ENCODE measurements at places on chromosomes 1 and 21.

DNA sequence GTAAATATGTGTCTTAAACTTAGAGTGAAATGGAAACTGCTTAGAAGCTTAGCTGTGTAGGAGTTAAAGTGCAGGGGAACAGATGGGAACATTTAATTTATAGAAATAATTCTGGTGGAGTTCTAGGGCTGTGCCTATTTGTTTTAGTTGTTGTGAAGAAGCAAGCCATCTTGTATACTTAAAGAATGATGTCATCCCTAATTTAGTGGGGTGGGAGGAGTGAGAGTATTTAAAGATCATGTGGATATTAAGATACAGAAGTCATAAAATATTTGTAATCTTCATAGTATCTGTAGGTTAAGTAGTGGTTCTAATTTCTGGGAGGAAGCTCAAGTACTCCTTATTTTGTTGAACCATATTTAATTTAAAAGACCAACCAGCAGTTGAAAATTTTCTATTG is 41.5 kb downstream of the BACH1 start:
- DNase-seq = no peak

DNA sequence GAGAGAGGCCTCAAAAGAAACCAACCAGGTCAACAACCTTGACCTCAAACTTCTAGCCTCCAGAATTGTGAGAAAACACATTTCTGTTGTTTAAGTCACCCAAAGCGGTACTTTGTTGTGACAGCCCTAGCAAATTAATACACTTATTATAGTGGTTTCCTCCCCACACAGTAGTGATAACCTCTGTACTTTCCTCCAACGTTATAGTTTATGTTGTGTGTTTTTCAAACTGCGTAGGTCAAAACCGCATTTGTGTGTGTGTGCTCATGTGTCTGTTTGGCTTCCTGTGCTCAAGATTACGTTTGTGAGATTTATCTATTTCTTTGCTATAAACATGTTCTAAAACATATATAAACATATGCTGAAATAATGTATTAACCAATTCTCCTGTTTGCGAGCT is 667.8 kb upstream of the USP24 start:
- no peak for DNase-seq

GRCh38 chr1:21843996-21844395 is 31.9 kb downstream of the LDLRAD2 start:
- DNase-seq = no peak

- peak; percentile 75 for DNase-seq
Measured at GRCh38 chr1:88683541-88684481, at the start of gene PKN2. Gene PKN2, plus strand, starts transcription at chr1:88684273. Its CDS starts 308 bp downstream, at chr1:88684581.

DNA sequence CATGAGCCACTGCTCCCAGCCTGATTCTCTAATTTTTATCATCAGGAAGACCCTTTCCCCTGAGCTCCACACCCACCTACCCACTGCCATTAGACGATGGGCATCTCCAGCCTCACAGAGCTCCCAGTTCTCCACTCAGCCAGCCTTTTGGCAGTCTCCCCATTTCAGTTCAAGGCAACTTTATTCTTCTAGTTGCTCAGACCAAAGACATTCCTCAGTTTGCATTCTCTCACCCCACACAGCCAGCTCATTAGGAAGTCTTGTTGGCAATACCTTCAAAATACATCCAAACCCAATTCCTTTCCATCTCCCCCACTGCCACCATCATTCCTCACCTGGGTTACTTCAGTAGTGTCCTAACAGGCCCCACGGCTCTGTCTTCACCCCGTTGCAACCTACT is 53.4 kb upstream of the COX20 start:
- no peak for DNase-seq

DNA sequence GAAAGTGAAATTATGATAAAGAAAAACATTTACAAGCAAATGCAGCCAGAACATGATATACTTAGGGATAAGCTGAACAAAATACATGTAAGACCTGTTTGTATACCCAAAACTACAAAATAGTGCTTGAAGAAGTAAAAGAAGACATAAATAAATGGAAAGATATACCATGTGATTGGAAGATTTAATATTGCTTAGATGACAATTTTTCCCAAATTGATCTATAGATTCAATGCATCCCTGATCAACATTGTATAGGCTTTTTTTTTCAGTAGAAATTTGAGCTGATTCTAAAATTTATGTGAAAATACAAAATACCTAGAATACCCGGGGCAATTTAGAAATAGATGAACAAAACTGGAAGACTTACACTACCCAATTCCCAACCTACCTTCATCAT is 76.4 kb downstream of the GABPA start:
- DNase-seq = no peak

DNA sequence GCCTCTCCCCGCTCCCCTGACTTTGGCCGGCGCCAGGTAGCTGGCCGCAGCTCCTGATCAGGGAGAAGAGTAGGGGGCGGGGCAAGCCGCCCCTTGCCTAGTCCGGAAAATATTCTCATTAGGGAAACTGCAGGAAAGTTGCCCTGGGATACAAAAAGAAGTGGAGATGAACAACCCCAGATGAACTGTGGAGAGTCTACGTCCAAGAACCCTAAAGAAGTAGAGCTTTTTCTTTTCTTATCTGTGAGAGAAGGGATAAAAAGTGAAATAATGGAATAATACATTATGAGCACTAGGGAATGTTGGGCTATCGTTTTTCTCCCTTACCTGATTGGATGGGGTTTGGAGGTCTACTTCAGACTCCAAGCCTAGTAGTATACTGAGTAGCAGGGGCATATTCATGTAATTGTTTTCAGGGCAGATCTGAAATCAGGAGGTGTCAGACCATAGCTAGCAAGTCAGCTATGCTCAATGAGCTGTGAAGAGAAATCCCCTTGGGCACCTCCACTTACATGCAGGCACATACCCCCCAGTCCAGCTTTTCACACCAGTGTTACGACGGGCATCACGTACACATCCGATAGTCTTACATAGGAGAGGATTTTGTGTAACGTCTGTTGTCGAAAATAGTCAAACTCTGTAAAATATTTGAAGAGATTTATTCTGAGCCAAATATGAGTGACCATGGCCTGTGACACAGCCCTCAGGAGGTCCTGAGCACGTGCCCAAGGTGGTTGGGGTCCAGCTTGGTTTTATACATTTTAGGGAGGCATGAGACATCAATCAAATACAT is 1.7 kb upstream of the DUSP10 start:
- DNase-seq = no peak

GRCh38 chr21:38688068-38688467 is 117.7 kb upstream of the ETS2 start:
- no peak for DNase-seq

GRCh38 chr1:3222042-3222692 is 153.2 kb downstream of the PRDM16 start:
- DNase-seq = no peak

DNA sequence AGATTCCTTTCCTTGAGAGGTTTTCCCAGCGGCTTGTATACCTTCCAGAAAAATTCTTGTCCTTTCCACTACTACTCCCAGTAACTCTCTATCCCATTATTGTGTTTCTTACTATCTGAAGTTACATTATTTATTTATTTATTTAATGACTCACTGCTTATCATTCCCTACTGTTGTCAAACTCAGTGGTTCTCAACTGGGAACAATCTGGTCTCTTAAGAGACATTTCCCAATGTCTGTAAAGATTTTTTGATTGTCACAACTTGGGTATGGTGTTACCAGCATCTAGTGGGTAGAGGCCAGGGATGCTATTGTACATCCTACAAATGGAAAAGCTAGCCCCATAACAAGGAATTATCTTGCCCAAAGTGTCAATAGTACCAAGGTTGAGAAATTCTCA is 771.5 kb upstream of the ADGRL2 start:
- no peak for DNase-seq

DNA sequence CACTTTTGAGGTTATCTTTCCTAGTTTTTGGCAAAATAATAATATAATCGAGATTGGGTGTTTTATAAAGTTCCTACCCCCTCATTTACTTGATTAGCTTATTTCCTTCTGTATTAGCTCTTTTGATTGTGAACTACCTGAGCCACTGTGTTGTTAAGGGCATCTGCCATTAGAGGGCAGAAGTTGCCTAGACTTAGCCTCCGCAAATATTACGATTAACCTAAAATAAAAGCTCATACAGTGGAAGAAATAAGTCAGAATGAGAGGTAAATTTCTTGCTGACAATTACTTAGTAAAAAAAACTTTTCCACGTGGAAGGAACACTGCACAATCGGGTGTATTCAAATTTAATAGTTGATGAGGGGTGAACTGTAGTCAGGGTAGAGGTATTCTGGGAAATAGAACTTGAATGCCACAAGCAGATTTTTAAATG is 2.3 kb downstream of the H3-3A start:
- no peak for DNase-seq

DNA sequence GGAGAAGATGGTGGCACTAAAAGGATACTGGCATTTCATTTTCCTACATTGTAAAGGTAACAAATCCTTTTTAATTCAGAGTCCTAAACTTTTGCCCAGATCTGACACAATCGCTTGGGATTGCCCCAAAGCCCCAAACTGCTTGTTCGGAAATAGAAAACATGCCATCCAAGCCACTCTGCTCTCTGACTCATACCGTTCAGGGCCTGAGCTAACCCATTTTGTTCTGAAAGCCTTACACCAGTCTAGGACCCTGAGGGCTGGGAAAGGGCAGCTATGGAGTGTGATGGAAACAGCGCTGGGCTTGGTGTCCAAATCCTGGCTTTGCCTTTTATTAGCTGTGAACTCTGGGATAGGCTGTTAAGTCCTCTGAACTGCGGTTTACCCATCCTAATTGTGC is 159.4 kb upstream of the UBE2U start:
- no peak for DNase-seq

DNA sequence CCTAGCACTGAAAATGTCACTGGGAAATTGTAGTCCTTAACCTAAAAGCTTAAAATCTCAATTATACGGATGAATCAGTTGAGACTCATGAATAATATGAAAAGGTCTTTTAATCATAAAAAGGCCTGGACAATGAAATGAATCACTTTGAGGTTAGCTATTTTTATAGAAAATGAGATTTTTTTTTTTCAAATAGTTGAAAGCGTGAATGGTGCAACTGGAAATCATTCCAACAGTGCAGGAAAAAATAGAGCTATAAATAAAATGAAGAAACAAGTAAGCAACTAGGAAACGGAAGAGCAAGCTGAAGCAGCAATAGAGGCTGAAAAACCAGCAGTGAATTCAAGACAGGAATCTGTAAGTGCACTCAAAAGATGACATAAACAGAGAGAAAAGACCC is 142.9 kb downstream of the BACH1 start:
- no peak for DNase-seq

GRCh38 chr1:21607549-21608529 is 61.3 kb downstream of the RAP1GAP start:
- DNase-seq = no peak

DNA sequence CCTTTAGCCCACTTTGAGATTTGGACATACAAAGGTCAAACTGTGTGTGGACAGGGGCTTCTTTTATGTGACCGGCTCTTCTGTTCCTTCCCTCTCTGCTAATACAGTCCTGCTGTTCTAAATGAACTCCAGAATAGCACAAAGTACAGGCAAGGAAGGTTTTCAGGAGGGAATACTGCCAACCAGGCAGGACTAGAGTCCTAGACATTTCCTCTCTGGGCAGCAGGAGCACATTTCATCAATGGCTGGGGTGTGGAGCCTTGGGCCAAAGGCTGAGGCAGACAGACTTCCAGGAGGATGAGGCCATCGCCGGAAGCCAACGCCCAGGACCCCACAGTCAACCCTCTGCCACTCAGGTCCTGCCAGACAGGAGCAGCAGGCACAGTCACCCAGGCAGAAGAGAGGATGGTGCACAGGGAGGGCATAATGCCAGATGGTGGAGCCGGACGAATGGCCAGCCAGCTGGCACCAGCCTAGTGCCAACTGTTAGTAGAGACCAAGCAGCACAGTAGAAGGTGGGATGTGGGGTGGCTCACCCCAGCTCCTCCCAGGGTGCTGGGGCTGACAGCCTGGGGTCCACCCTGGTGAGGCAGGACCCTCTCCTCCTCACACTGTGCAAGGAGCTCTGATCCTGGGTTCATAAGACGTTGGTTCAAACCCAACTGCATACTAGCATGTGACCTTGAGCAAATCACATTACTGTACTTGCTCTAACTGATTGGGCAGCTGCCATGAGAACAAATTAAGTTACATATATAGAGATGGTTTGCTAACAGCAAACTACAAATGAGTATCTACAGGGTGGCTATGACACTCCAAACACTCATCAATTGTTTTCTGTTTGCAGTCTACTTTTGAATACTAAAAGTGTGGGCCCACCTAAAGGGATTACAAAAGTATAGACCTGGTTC is 410.7 kb downstream of the SIPA1L2 start:
- no peak for DNase-seq

DNA sequence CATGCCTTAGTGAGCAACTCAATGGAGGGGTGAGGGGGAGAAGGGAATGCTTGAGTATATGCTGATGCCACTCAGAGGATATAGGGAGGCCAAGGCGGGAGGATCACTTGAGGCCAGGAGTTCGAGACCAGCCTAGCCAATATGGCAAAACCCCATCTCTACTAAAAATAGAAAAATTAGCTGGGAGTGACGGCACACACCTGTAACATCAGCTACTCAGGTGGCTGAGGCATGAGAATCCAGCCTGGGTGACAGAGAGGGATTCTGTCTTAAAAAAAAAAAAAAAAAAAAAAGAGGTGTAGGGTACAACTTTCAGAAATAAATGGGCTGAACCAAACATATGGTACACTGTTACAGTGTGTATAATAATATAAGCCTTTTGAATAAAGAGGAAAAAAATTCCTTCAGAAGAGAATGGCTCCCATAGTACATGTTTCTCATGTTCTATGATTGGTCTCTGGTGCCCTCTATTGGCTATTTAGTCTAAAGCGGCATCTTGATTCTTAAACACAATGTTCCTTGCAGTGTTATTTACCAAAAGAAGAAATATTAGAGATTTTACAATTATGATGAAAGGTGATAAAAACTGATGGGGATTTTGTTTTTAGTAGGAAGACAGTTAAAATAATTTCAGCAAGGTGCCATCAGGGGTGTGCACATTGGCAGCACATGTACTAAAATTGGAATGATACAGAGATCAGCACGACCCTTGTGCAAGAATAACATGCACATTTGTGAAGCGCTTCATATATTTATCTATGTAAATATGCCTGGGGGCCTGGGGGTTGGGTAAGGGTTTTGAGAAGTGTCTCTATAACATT is 109.8 kb downstream of the PATJ start:
- DNase-seq = peak; percentile 34
